ENCODE measurements at places on chromosomes 11 and 22.
A peak's percentile ranks its signal among the peaks of the same experiment; 100 is the strongest.

GRCh38 chr22:19149047-19149883 lies 827 bp downstream of the GSC2 start:
- DNase-seq: peak; percentile 50

DNA sequence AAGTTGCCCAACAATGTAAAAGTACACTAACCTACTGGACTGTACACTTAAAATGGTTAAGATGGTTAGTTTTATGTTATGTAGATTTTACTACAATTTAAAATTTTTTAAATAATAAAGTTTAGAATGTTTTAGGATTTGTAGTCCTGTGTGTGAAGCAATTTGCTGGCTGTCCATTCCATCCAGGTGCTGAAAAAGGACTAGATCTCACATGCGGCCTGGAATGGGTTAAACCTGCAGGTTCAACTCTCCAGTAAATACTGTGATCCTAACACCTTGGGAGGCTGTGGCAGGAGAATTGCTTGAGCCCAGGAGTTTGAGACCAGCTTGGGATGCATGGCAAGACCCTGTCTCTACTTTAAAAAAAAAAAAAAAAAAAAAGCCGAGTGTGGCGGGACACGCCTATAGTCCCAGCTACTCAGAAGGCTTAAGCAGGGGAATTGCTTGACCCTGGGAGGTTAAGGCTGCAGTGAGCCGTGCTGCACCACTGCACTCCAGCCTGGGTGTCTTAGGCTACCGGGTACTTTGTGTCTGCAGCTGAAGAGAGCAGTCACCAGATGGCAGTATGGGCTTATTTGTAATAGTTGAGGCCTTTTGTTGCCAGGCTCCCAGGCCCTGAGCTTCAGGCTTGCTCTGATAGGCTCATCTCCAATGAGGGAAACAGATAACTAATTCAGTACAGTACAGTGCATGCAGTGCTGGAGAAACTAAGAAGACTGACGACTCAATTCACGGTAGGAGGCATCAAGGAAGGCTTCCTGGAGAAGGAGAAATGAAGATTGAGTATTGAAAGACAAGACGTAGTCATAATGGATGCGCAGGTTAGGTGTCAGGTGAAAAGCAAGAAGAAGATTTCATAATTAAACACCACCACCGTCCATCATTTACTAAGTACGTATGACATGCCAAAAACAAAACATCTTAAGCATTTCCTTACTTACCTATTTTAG lies 64.7 kb upstream of the ASPHD2 start:
- peak; percentile 55 for DNase-seq

GRCh38 chr11:120751550-120751949 lies 240.0 kb downstream of the GRIK4 start:
- no peak for DNase-seq

DNA sequence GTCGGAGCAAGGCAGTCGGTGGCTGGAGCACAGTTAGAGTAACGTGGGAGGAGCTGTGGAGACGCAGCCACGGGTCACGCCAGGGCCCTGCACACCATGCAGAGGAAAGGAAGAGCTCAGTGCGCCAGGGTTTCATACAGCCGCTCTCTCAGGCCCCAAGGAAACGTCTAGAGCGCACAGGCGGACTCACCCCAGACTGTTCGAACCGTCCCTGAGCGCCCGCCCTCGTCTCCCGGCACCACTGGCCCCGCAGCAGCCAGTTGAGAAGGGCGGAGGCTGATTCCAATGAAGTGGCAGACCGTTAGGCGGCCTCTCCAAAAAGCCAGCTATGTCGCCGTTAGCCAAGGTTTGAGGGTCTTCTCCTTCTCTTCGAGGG lies 483 bp upstream of the HYLS1 start:
- DNase-seq: no peak

- no peak for DNase-seq
Measured at GRCh38 chr11:122619757-122620156, 35.8 kb upstream of the UBASH3B start.

DNA sequence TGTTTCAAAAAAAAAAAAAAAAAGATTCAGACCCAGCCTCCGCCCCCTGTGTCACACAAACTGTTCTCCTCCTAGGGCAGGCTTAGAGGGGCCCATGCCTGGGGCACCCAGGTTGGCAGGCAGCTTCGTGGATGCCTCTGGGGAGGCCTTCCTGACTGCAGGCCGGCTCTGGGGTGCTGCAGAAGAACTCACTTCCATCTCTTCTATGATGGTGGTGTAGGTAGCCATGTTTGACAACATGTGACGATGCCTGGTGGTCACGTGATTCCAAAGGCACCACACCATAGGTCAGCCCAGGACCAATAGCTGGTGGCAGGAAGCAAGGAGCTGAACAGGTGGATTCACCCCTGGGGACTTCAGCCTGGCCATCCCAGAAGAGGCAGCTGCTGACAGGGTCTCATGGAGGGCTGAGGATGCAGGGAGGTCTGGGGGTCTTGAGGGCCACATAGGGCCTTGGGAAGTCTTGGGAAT lies 24.1 kb upstream of the CELSR1 start:
- peak; percentile 71 for DNase-seq

DNA sequence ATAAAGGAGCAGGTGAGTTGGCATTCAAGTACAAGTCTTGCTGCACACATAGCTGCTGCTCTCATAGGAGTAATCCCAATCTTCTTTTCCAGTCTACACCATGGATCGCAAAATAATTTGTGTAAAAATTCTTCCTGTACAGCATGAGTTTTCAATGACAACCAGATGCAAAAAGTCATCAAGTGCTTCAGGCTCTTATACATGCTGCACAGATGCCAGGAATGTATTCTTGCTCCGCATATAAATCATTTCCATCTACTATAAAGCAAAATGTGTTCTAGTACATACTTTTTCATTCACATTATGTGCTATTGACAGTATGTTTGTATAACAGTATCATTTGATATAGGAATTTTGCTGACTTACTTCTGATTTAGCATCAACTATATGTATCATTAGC lies 35.4 kb downstream of the NXPE2 start:
- DNase-seq: no peak

DNA sequence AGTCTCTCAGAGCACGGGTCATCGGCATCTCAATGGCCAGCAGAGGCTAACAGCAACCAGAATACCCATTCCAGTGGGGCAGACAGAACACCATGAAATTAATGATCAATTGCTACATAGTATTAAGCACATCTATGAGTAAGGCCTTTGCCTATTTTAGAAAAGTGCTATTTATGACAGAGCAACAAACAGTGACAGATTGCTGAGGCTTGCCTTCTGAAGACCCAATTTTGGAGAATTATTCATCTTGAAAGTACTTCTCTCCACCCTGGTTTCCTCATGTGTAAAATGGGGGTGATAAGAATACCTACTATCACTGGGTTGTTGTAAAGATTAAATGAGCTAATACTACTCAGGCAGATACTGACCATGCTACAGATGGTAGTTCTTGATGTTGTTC lies 232.7 kb downstream of the TENM4 start:
- no peak for DNase-seq

DNA sequence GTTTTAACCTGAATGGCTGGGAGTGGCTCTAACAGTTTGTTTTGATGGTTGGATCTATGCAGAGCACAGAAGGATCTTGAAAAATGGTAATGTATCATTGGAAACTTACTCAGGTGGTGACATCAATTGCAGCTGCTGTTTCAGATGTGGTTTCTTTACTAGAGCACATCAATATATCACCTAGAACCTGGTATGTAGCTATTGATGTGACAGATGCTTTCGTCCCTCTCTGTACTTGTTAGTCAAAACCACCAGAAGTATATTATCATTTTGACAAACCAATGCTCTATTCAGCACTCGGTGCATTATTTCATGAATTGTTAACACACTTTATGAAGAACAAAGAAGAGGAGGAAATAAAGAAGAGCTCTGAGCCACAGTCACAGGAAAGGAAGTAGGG lies 26.6 kb upstream of the SCN3B start:
- peak; percentile 3 for DNase-seq

- no peak for DNase-seq
Measured at GRCh38 chr22:38314051-38314932, 2.9 kb downstream of the CSNK1E start.

DNA sequence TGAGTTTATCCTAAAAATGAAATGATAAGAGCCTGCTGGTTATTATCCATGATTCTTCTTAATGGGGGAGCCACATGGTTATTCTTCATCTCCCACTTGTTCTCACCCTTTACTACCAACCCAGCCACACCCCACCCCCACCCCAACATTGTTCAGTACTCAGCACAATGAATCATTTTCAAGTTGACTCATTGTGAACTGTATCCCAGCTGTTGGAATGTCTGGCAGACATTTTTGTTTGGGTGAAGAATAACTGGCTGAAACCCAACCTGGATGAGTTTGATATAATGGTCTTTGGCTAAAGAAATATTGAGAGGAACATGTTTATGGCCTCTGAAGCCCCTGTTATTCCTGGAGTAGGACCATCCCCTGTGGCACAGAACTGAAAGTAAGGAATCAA lies 136.2 kb downstream of the ELP4 start:
- DNase-seq: no peak

GRCh38 chr11:22792497-22792896 lies 37.1 kb downstream of the SVIP start:
- DNase-seq: no peak

DNA sequence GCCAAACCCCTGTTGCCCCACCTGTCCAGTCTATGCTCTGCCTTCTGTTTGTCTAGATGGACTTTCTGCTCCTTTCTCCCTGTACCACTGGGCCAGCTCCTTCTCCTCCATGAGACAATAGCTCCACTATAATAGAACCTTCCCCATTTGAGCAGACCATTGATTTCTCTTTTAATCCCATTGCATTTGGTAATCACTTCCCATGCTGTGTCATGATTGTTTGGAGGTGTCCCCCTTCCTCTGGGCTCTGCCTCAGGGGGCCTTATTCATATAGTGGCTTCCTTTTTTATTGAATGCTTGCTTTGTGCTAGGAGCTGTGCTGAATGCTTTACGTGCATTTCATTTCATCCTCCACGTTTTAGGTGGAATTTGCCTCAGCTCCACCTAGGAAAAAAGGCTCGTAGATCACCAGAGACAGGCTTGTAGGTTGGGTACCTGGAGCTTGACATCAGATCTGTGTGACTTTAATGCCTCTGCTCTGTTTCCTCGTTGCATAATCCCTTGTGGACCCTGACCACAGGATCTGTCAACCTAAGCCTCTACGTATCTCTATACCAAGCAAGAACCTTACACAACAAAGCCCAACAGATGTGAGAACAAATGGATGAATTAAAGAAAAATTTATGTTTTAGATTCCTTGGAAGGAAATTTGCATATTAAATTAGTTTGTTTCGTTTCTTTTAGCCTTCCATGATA lies 106.2 kb upstream of the RASSF10 start:
- DNase-seq: no peak

DNA sequence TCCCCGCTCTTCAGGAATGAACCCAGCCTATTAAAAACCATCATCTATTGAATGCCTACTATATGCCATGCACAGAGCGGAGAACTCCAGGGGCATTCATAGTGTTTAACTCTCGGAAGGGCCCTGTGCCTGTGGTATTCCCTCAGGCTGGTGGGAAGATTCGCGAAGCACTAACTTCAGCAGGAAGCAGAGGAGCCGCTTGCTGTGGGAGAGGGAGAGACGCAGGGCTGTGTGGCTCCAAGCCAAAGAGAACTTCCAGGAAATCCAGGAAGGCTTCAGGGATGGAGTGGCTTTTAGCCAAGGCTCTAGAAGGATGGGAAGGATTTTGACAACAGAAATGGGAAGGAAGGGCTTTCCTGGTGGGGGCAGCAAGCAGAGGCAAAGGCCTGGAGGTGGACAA lies 103.8 kb downstream of the TP53I11 start:
- DNase-seq: no peak

GRCh38 chr11:72039031-72039855 lies 40.5 kb downstream of the IL18BP start:
- no peak for DNase-seq

DNA sequence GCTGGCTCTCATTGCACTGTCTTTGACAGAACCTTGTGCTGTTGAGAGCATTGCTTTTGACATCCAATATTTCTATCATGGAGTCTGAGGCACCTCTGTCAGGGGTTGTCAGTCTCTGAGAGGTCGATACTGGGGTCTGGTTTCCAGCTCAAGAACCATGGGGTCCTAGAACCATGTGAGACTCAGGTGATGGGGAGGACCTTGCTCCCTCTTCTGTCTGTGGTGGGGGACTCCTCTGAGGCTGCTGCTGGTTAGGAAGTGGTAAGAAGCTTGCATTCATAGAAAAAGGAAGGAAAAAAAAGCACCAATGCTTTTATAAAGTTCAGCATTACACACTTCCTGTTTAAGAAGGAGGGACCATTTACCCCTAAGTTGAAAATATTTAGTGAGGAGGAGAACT lies 91.8 kb upstream of the CD44 start:
- no peak for DNase-seq

- DNase-seq: no peak
Measured at GRCh38 chr22:49690454-49690853, 137.2 kb downstream of the BRD1 start.

GRCh38 chr11:33761471-33761870 lies 12.8 kb downstream of the FBXO3 start:
- no peak for DNase-seq

DNA sequence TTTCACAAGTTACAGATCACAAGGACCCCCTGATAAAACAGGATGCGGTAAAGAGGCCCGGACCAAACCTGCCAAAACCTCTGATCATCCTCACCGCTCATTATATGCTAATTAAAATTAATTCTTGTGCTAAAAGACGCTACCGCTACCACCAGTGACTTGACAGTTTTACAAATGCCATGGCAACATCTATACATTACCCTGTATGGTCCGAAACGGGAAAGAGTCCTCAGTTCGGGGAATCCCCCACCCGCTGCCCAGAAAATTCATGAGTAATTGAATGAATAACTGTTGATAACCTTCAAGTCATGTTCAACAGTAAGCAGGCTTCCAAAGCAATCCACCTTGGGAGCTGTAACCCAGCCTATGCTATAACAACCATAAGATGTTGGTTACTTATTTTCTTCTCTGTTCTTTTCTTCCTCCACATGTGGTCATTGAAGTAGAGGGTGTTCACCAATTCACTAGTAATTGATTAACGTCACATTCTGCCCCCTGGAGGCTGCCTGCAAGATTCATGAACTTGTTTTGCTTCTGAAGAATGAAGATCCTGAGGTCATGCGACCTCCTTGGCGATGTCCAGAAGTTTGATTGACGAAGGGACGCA lies 20.6 kb downstream of the APOBEC3H start:
- peak; percentile 86 for DNase-seq

- DNase-seq: no peak
Measured at GRCh38 chr11:14803846-14804245, 88.2 kb downstream of the CYP2R1 start.

GRCh38 chr11:23551706-23552105 lies 691.4 kb upstream of the CCDC179 start:
- DNase-seq: no peak

GRCh38 chr11:117218133-117218915 lies 13.5 kb downstream of the PCSK7 start:
- no peak for DNase-seq

Measured in stimulated activated naive CD8-positive, alpha-beta T cell treated with anti-CD3 and anti-CD28 coated beads, Interleukin-15, amount 100 ng/mL, for 72 hours (primary cell).